Lung microvascular endothelial cell (primary cell): ENCODE measurements at places on chromosomes 1 and 21. TPM values are rescaled to one million over a fixed set of nuclear protein-coding genes. Genes with fewer than 3 reads are reported as not detected.

GRCh38 chr1:3687504-3687903 is 35.2 kb downstream of the TP73 start:
- DNase-seq: no peak

DNA sequence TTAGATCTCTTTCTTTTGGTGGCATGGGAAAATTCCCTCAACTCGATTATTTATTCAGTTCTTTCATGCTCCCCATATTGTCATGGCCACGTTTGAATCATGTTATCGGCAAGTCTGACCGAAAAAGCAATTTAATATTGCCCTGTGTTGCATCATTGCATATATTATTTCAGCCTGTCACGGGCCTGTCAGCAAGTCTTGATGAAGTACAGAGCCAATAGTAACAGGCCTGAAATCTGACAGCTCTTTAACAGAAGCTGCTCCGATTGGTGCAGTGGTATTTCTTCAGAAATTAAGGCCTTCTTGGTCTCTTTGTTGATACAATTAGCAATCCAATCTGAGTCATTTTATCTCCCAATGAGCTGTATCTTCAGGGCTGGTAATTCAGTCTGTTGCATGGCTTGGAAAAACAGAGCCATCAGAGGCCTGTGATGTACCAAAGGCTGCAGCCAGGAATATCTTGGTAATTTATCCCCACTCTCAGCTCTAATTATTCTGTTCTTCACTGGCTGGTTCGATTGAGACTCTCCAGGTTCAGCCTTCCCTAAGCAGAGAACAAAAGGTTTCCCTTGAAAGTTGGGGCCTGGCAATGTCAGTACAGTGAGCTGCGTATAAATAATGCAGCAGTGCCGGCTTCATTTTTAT is 149.5 kb downstream of the FGGY start:
- DNase-seq: no peak

Gene ATXN7L2
- total RNA-seq: 0.65 and 0.79 TPM in 2 replicates

Gene RAB3B
- total RNA-seq: 1.2 and 6.8 TPM in 2 replicates

Gene GCSAML
- not detected in 2 replicates for total RNA-seq

Gene HIVEP3
- 0.87 and 1.8 TPM in 2 replicates for total RNA-seq

DNA sequence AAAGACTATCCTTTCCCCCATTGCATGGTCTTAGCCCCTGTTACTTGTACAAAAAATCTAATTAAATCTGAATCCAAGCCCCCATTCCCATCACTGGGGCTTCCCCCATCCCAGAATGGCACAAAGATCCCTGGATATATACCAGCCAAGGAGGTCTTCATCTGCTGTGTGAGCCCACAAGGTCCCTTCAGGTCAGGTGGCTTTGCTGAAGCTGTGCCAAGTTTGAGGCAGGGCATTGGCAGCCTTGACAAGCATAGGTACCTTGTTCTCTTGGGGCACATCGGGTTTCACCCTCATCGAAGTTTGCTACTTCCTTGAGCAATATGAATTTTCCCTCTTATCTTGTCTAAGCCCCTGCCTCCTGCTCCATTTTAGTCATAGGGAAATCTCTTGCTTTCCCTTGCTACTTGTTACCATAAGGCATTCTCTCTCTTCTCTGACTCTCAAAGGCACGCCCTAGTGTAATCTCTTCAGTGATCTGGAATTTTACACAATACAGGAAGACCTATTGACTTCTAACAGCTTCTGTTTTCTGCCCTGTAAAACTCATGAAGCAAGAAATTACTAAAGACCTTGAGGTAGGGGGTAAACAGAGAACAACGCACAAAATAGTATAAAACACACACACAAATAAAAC is 71.4 kb upstream of the COG2 start:
- DNase-seq: no peak

Gene NIT1
- 9.6 and 13.1 TPM in 2 replicates for total RNA-seq

Gene HUNK
- total RNA-seq: under 0.01 TPM in 2 replicates

DNA sequence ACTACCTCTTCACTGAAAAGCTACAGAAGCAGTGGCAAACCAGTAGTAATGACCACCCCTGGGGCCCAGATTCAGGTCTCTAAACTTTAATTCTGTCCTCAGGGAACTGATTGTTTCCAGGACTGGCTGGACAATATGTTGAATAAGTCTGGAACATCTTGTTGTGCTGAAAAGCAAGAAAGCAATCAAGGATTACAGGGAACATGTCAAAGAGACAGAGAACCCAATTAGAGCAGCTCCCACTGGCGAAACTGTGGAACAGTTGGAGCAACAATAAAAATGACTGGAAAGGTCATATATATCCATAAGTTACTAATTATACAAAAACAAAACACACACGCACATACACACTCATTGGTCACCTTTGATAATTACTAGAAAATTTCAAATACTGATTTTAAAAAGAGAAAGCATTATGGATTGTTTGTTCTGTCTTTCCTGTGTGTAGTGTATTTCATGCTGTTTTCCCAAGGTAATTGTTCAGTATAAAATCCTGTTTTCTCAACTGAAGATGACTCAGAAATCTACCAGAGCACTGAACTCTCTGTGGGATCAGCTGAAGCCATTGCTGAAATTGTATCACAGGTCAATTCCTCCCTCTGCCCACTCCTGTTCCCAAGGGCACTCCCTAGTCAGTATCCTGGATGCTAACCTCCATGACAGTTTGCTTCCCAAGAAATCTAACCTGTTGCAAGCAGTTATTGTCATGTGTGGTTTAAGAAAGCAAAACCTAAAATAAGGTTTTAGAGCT is 83.6 kb upstream of the RGS1 start:
- DNase-seq: no peak

Gene SPRR5
- not detected in 2 replicates for total RNA-seq

DNA sequence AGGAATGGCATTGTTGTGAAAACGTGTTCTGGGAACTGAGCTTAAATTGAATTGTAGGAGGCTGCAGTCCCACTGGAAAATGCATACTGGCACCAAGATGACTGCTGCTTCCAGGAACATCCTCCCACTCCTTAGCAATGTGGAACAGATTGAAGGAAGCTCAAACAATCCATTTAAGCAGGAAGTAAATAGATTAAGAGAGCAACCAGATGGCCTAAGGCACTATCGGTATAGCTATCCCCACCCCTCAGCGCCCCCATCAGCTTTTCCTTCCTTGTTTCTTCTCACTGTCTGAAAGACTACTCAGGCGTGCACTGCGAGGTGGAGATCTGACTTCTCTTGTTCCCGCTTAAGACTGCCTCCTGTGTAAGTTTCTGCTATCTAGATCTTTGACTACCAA is 4.0 kb upstream of the IFI16 start:
- DNase-seq: no peak

GRCh38 chr1:72197786-72198185 is 84.6 kb downstream of the NEGR1 start:
- no peak for DNase-seq

- peak; percentile 67 for DNase-seq
Observed at GRCh38 chr1:55334160-55334559, 119.0 kb upstream of the USP24 start.

Gene CR2
- not detected in 2 replicates for total RNA-seq

Gene G0S2
- 0.20 and 3.7 TPM in 2 replicates for total RNA-seq

GRCh38 chr1:204191456-204191855 is 4.8 kb downstream of the KISS1 start:
- DNase-seq: peak; percentile 30

- no peak for DNase-seq
Observed at GRCh38 chr1:166087734-166088571, 78.8 kb downstream of the FAM78B start.

DNA sequence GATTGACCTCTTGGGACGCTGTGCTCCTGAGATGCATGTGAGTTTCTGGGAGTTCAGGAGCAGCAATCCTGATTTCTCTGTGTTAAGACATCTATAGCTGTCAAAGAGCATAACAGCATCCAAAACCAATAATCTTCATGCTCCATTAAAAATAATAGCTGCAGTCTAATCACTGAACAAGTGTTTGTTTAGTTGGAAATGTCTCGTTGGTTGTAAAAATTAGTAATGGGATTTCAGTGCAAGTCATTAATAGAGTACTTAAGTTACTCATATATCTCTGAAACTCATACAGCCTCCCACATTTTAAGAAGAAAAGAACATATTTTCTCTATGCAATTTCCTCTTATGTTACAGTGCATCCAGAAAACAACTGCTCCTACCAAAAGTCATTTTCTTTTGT is 249.8 kb downstream of the ZP4 start:
- no peak for DNase-seq

Gene OR2T33
- total RNA-seq: not detected in 2 replicates

GRCh38 chr1:9207086-9207485 is 27.5 kb upstream of the H6PD start:
- no peak for DNase-seq

DNA sequence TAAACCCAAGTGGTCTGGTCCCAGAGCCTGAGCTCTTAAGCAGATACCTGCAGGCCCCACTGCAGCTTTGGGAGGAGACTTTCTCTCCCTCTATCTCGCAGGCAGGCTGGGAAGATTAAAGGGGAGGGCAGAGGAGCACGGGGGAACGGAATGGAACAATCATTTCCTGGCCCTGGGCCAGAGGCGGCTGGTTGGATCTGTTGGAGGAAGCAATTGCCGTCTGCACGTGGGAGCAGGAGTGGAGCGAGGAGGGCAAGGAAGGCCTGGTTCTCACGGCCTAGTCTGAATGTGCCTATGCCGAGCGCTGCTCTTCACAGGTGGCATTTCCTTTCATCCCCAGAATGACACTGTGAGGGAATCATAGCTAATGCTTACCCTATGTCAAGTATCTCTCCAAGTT is 23.7 kb downstream of the NKAIN1 start:
- peak; percentile 88 for DNase-seq

- DNase-seq: no peak
Observed at GRCh38 chr1:101257500-101258325, 20.9 kb downstream of the S1PR1 start.

DNA sequence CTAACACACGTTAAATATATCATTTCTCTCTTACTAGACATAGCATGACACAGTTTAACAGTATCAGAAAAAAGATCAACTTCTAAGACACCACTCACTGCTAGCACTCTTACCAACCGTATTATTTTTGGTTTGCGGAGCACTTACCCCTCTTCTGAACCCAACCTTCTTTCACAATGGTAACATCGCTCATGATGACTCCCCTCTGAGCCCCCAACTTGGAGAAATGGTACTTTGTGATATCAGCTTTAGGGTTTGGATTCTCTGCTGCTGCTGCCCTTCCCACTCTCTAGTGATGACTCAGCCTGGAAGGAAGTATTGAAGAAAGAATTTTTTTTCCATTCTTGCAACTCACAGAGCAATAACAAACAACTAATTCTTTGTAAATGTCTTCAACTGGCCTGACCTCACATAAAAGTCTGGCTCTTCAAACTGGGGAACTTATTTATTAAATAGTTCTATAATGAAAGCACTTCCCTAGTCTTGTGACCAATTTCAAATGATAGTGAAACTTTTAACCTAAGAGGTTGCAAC is 7.0 kb downstream of the AKT3 start:
- peak; percentile 19 for DNase-seq

DNA sequence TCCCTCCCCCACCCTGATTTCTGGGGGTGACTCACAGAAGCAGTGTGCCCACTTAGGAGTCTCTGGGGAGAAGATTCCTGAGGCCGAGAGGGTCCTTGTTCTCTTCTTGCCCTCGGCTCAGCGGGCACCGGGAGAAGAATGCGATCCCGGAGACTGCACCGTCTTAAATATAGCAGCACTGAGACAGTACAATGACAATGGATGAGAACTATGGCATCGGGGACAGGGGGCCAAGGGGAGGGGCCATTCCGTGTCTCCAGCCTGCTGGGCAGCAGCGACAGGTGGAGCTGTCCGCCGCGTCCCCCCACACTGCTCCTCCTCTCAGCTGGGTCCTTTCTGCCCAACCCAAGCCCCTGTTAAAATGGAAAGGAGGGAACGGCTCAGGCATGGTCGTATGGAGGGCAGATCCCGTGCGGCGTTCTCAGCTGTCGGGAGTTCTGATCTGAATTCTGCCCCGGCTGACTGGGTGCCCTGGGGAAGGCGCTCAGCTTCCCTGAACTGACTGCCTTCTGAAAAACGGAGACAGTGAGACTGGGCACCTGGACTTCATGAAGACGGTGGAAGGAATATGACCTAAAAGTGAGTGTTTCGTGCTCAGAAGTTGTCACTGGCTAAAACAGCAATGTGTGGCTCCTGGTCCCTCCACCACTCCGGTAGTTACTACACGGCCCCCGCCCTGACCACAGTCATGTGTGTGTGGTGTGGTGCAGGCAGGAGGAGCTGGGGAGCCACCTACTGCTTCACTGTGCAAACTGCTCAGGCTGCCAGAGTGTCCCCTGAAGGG is at the start of gene MYOM3:
TSS of gene MYOM3 (minus strand) at position 140 of the 784 bp plus-strand sequence. CDS start 3,499 bp downstream, outside the sequence.
- DNase-seq: peak; percentile 82

DNA sequence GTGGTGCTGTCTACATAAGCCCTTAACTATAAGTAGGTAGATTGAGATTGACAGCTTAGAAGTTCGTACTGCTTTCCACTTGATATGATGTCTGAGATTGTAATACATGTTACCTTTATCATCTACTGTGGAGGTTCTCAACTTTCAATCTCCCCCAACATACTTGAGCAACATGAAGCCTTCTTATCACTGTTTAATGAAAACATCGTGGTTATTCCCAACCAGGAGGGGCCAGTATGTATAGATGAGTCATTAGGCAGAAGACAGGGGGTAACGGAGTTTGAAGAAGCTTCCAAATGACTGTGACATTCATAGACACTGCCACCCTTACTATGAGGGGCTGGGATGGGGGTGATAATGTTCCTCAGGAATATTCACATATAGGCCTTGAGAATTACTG is 36.0 kb downstream of the CENPF start:
- DNase-seq: no peak

- DNase-seq: no peak
Observed at GRCh38 chr21:34913811-34914210, 135.3 kb downstream of the RUNX1 start.

- DNase-seq: no peak
Observed at GRCh38 chr1:55894521-55894920, 679.4 kb upstream of the USP24 start.

- no peak for DNase-seq
Observed at GRCh38 chr1:81848880-81849682, 48.3 kb downstream of the ADGRL2 start.

GRCh38 chr1:174953285-174954072 is 46.3 kb upstream of the CACYBP start:
- no peak for DNase-seq
